ENCODE measurements at places on chromosomes 12 and 14.

DNA sequence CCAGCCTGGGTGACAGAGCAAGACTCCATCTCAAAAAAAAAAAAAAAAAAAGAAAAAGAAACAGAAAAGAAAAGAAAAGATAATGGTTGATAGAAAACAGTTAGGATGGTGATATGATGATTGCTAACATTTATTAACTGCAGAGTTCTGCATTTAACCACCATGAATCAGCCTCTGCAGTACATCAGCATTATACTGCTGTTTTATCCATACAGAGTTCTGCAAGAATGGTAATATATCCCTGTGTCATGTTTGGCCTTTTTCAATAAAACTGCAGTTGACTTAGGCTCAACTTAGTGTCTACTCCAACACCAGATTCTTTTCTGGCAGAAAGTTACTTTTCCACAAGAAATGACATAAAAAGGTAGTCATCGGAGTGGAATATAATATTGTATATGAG lies 62.6 kb downstream of the DUSP6 start:
- DNase-seq, result no peak

- DNase-seq, result no peak
Measured at GRCh38 chr14:94975366-94975765, 182.0 kb downstream of the DICER1 start.

GRCh38 chr14:74161526-74162158 lies 76.9 kb downstream of the LIN52 start:
- DNase-seq, result no peak

DNA sequence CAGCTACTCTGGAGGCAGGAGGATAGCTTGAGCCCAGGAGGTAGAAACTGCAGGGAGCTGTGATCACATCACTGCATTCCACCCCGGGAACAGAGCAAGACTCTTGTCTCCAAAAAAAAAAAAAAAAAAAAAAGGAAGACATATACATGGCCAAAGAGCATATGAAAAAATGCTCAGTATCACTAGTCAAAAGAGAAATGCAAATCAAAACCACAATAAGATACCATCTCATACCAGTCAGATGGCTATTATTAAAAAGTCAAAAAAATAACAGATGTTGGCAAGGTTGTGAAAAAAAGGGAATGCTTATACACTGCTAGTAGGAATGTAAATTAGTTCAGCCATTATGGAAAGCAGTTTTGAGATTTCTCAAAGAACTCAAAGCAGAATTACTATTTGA lies 174.8 kb upstream of the ATF7IP start:
- DNase-seq, result no peak

GRCh38 chr12:16914853-16915252 lies 308.9 kb upstream of the LMO3 start:
- DNase-seq, result no peak

GRCh38 chr14:33734387-33734786 lies 216.5 kb downstream of the EGLN3 start:
- no peak for DNase-seq

DNA sequence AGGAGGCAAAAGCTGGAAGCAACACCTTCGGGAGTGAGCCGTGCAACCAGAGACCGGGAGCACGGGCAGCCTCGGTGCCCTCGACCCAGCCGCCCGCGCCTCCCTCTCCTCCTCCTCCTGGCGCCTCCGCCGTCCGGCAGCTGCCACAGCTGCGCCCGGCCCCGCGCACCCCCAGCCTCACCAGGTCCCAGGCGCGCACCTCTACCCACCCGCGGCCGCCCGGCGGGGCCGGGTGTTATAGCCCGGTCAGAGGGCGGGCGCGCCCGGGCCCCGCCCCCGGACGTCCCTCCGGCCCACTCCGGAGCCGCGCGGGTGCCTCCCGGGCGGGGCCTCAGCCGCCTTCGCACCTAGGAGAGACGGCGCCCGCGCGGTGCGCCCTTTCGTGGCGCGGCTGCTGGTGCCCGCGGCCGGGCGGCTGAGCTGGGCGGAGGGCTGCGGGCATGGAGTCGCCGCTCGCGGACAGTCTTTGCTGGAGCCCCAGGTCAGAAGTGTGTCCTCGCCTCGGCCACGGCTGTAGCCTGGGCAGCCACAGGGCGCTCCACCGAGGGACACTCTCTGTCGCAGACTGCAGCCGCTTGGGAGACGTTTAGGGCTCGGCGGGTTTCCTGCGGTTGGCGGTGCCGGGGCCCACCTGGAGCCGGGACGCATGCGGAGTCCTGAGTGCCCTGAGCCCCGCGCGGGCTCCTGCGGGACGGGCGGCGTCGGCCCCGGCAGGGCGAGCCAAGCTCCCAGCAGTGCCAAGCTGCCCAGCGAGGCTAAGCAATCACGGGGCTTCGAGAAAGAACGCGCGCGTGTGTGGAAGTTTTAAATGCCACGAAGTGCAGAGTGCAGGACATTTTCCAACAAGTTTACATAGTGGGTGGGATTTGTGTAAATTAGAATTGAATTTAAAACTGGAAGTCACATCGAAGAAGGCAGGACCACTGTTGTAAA lies at the start of gene CPM:
Gene CPM (minus strand): TSS at position 211 of the 933 bp plus-strand sequence. CDS start 334 bp downstream, outside the sequence.
- DNase-seq, result peak; percentile 54

All from SHP77 treated with DMSO at 0.1 percent for 48 hours (cell line).